Right ventricle myocardium inferior (tissue), 1 donor: ENCODE measurements at places on chromosomes 2 and 18.

- no peak for DNase-seq
These were observed 69.1 kb downstream of the TACR1 start for GRCh38 chr2:75130171-75130570.

DNA sequence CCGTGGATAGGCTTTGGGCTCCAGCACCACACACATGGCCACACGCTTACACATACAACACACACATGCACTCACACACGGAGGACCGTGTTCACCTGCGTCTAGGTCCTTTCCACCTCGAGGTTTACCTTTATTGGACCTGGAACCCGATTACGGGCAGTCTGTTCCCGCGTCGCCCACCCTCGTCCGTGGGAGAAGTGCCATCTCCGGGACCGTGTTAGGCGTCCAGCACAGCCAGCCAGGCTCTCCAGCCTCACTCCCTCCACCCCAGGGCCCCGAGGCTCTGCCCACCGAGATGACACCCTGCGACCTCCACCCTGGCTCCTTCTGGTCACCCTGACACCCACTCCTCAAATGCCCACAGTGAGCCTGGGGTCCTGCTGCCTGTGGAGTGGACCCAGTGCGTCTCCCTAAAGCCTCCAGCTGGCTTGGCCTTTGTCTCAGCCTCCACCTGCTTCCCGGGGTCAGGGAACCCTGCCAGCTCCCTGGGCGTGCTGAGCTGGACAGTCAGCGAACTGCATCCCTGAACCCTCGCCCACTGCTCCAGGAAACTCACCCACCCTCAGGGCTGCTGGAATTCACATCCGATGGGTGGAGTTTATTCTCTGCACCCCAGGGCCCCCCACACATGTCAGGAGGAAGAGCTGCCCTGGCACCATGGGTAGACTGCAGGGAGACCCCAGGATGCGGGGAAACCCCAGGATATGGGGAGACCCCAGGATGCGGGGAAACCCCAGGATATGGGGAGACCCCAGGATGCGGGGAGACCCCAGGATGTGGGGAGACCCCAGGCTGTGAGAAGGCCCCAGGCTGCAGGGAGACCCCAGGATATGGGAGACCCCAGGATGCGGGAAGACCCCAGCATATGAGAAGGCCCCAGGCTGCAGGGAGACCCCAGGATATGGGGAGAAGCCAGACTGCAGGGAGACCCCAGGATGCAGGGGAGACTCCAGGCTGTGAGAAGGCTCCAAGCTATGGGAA lies 33.0 kb downstream of the ADI1 start:
- DNase-seq = peak; percentile 44

DNA sequence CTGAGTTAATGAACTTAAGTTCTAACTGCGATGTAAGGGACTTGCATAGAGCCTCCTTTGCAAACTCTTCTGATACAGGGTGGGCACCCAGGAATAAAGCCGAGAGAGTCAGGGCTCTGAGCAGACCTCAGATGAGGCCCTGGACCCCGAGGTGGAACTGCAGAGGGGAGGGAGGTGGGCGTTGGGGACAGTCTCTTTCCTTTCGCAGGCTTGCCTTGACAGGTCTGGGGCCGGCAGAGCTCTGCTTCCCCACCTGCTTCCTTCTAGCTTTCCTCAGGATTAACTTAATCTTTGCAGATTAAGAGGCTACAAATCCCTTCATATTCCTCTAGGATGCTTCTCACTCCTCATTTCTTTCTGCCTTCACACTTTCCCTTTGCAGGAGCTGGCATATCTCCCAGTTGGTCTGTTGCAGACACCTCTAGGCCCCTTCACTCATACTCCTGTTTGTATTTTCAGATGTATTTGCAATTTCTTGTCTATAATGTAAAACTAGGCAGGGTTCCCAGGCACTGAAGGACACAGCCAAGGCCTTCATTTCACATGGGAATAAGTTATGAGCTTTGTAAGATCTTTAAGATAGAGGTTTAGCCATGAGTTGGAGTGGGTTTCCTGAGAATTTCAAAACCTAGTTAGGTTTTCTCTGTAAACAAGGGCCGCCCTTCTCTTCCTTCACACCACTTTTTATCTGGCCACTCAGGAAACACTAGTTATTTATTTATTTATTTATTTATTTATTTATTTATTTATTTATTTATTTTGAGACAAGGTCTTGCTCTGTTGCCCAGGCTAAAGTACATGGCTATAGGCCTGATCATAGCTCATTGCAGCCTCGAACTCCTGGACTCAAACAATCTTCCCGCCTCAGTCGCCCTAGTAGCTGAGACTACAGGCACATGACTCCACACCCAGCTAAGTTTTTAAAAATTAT lies 70.9 kb downstream of the MTCL1 start:
- no peak for DNase-seq

DNA sequence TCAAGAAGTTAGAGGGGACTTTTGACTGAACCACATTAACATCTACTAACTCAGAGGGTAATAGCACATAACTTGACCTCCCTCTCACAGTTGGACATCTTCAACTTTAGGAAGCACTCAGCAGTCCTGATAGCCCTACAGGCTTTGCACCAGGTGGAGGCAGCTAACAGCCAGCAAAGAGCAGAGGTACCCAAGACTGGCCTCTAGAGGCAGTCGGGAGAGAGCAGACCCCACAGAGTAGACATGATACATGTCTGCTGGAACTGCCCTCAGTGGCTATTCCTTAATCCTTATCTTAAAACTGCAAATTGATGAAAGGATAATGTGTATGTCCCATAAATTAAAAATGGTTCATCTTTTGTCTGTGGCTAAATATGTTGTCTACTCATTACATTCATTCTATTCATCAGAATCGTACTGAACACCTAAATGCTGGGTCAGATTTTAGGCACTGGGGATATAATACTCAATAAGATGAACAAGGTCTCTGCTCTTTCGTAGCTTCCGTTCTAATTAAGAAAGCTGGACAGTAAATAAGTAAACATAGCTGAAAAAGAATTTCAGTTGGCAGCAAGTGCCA lies 49.8 kb downstream of the CAB39 start:
- no peak for DNase-seq

- DNase-seq = no peak
These were observed 272.9 kb downstream of the SLC8A1 start for GRCh38 chr2:40178971-40179370.

GRCh38 chr18:6994771-6995430 lies 122.7 kb downstream of the LAMA1 start:
- DNase-seq = no peak

GRCh38 chr2:119283873-119284331 lies 60.3 kb downstream of the STEAP3 start:
- peak; percentile 78 for DNase-seq

GRCh38 chr2:157259386-157259785 lies 1.9 kb downstream of the GALNT5 start:
- no peak for DNase-seq

DNA sequence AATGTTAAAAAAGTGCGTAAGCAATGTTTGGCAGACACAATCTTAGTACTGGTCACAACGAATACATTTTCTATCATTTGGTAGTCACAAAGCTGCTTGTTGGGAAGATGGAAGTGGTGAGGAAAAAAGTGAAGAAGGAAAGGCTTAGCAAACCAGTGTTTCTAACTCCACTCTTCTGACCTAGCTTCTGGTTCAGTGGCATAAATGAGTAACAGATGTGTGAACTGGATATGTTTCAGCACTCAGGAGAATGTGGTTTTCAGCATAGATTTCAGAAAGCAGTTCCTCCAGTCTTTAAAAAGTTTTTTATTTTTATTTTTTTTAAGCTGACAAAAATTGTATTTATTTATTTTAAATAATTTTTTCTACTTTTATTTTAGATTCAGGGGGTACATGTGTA lies 357.1 kb downstream of the CPS1 start:
- DNase-seq = no peak

DNA sequence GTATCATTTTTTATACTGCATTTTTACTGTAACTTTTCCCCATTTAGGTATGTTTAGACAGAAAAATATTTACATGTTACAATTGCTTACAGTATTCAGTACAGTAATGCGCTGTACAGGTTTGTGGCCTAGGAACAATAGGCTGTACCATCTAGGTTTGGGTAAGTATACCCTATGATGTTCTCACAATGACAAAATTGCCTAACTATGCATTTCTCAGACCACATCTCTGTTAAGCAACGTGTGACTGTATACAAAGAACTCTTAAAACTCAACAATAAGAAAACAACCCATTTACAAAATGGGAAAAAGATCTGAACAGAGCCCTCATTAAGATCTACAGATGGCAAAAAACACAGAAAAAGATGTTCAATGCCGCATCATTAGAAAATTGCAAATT lies 29.4 kb downstream of the FAM210A start:
- DNase-seq = no peak

DNA sequence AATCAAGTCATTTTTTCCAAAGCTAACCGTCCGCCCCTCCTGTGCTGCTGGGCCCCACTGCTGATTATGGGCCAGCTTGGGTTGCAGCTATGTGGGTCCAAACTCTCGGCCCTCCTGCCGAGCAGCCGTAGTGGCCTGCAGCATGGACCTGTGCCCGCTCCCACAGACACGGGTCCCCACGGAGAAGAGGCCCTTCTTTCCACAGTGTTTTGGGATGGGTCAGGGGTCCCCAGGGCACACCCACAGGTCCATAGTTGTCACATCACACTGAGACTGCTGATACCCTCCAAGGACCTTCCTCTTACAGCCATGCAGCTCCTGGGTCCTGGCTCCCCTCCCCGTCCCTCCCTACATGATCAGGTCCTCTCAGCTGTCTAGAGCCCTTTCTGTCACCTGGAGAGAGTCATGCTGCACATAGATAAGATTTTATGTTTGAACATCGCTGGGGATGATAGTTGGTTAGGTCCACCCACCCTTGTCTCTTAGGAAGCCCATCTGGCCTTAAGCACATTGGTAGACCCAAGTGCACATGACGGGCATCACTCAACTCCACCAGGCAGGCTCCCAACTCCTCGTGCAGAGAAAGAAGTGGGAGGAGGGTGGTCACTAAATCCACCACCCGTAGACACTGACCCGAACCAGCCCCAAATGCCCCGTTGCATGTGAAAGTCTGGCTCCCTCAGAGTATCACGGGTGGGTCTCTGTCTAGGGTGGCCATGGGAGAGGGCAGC lies 17.5 kb downstream of the GPR55 start:
- DNase-seq = no peak

GRCh38 chr2:227607941-227608340 lies 6.7 kb downstream of the SCYGR3 start:
- DNase-seq = no peak

- no peak for DNase-seq
These were observed 79.3 kb upstream of the ITPRID2 start for GRCh38 chr2:181812106-181812743.

- no peak for DNase-seq
These were observed 83.8 kb downstream of the LRATD1 start for GRCh38 chr2:14716319-14716718.

- no peak for DNase-seq
These were observed 73.6 kb downstream of the FSHR start for GRCh38 chr2:49080681-49081080.

DNA sequence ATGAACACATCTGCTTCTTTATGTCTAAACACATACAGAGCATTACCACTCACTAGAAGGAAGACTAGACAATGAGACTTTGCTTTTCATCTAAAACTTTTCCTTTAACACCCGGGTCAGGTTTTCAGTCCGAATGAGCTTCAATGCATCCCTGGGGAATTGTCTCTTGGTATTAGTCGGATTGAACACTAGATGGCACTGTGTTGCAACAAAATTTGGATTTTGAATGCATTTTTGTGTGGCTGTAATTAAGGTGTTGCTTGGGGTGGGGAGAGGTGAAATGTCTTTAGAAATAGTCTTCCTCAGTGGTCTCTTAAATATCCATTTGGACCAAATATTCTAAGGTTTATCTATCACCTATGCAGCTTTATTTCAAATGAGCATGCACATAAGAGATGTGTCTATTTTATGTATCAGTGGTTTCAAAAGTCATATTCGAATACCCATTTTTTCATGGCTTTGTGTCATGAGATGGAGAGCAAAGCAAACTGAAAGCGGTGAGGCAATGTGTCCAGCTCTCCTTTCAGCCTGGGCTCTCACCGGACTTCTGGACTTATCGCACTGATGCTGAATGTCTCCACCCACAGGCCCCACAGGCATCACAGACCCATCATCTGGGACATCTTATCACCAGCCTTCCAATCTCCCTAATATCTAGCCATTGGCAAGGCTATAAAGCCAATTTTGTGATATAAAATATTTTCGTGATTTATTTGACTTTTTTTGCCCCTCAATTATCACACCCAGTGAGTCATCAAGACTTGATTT lies 510.3 kb downstream of the RNF144A start:
- DNase-seq = no peak

DNA sequence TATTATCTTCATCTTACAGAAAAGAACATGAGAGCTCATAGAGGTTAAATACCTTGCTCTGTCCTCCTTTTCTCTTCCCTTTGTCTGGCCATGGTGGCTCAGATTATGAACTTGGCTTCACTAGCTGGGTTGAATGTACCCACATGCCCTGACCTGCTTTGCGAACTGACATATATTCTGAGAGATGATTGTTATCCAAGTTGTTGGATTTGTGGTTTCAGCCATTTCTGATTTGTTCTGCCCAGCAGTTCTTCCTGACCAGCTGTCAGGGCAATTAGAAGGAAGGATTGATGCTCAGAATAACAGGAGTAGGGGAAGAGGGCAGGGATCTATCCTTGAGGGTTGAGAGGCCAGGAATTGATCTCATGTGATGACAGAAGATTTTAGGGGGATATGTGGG lies 236.8 kb upstream of the FAM98A start:
- no peak for DNase-seq

GRCh38 chr18:76450452-76451395 lies 44.3 kb downstream of the ZNF516 start:
- no peak for DNase-seq

DNA sequence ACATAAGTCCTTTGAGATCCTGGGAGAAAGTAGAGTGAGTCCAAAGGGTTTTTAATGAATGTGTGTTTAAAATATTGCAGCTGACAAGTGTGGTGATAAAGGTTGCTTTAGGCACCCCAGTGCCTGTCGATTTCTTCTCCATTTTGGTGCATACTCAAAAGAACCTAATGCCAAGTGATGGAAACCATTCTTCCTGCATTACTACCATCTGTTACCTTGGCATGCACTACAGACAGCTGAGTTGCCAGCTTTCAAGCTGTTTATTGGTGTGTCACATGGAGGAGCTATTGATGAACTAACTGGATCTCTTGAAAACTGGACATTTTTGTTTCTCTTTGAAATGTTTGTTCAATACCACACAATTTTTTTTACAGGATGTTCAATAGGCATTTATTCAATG lies 350.0 kb downstream of the AKAIN1 start:
- DNase-seq = no peak

- no peak for DNase-seq
These were observed 92.2 kb downstream of the DPP4 start for GRCh38 chr2:161981679-161982250.
